ENCODE measurements at places on chromosomes 1 and 21. TPM values are rescaled to one million over a fixed set of nuclear protein-coding genes. Genes with fewer than 3 reads are reported as not detected.

Gene SERPINC1
- not detected for total RNA-seq

DNA sequence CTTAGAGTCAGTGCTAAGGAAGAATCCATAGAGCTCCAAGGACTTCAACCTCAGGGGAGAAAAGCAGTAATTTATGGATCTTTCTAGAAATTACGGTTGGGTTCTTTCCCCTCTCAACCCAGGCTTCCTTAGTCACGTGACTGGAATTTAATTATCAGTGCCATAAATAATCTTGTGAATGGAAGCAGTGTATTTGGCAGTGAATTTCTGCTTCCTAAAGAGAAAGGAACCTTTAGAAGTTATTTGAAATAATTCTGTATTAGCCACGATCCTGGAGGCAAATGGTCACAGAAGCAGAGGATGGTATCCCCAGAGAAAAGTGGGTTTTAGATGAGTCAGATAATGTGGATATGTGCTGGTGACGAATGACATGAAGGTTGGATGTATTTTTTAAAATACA lies 89.6 kb downstream of the NFIA start:
- no peak for DNase-seq

Gene FAAH
- total RNA-seq, result 40.0 TPM

DNA sequence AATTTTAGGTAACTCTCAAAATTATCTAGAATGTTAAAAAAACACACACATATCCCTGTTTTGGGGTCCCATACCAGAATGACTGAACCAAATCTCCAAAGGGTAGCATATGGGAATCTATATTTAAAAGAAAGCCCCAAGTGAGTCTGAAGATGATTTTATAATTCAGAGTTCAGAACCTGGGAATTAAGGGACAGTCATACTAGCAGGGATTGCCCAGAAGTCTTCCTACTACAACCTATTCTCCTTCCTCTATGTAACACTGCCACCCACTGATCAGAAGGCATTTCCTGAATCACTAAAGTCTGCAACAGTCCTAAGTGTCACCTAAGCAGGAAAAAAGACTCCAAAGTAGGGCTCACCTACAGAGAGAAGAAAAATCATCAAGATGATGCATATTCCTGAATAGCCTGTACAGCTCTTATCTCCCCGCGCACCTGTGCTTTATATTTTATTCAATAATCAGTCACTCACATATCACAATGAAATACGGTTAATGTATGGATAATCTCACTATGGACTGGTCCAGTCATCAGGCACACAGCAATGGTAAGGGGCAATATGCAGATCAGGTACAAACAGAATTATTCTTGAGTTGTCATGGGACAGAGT lies 4.9 kb downstream of the RGS1 start:
- DNase-seq, result peak; percentile 58

DNA sequence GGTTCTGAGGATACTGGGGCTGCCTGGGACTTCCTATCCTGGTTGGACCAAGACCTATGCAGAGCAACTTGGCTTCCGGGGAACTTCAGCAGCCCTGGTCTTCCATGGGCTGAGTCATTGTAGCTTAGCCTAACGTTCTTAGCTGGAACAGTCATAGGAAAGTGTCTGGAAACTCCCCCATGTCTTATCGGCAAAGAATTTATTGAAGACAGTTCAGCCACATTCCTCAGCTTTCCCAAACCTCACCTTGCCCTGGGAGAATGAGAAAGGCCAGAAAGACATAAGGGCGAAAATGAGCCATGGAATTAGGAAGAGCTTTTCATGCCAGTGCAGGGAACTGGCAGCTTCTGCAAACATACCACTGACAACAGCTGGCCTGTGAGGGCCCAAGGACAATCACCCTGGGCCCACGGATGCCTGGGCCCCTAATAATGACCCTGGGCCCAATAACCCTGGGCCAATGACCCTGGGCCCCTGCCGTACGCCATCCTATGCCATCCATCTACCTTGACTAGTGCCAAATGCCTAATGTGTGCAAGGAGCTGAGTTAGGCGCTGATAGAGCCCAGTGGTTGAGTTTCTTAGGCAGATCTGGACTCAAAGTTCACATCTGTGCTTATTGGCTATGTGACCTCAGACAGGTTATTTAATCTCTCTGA lies 114.4 kb upstream of the GADD45A start:
- no peak for DNase-seq

- DNase-seq, result peak; percentile 56
Measured at GRCh38 chr21:39441502-39442475, 3.8 kb downstream of the LCA5L start.

- DNase-seq, result peak; percentile 66
Measured at GRCh38 chr21:44846485-44847260, 26.8 kb downstream of the PTTG1IP start.

Gene LCE7A
- total RNA-seq, result not detected

Measured in tongue (tissue), 3 donors.